ENCODE measurements at places on chromosomes 11 and 22.

GRCh38 chr22:35380013-35380412 is 883 bp upstream of the HMOX1 start:
- DNase-seq = no peak

DNA sequence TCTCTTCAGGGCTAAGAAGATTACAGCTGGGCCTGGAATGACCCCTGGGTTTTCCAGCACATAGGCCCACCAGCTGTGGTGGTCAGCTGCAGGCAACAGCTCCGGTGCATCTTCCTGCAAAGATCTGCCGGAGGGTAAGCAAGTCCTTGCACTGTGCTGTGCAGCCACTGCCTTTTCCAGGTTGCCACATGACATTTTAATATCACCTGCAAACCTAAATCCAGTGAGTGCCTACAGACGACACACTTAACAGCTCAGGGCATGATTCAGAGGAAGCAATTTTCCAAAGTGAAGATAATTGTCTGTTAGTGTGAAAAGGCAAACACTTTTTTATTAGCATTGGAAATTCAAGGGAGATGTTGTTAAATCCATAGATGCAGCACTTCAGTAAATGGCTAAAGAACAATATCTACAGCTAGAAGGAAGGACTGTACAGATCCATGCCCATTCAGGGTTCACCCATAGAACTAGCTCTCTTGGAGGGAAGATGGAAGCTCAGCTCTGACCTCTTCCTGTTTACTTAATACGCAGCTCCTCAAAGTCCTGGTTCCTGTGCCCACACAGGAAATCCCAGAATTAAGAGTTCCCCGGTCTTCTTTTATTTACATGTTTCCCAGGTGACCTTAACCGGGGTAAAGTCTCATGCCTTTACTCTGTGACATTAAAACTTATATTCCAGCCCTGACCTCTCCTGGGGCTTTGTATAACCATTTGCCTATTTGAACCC is 13.3 kb upstream of the NRIP3 start:
- no peak for DNase-seq

DNA sequence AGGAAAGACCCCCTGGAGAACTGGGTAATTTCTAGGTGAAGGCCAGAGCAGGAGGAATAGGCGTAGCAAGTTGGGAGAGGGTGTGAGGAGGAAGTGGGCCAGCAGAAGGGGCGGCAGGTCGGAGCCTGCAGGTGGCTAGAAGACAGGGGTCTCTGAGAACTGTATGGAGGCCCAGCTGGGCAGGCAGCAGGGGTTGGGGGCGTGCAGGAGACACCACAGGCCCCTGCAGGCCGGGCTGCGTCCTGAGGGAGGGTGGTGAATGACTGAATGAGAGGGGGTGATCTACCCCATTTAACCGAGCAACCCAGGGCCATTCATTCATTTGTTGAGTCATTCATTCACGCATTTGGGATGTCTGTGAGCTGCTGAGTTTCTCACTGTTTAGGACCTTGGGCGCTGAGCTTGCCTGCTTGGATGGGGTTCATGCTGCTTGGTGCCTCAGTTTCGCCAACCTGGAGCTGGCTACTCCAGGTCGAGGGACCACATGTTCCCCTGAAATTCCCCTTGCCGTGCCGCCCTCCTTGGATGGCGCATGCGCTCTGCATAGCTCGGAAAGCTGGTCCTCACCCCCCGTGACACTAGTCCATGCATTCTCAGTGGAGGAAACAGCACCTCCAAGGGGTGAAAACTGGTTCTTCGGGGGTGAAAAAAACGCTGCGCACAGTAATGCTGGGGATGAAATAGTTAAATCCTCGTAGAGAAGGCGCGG is 15.6 kb downstream of the MPPED1 start:
- DNase-seq = no peak

- no peak for DNase-seq
These were observed 38.7 kb downstream of the GLYAT start for GRCh38 chr11:58693026-58693425.

- no peak for DNase-seq
These were observed 12.3 kb downstream of the ARFGAP3 start for GRCh38 chr22:42844756-42845155.

DNA sequence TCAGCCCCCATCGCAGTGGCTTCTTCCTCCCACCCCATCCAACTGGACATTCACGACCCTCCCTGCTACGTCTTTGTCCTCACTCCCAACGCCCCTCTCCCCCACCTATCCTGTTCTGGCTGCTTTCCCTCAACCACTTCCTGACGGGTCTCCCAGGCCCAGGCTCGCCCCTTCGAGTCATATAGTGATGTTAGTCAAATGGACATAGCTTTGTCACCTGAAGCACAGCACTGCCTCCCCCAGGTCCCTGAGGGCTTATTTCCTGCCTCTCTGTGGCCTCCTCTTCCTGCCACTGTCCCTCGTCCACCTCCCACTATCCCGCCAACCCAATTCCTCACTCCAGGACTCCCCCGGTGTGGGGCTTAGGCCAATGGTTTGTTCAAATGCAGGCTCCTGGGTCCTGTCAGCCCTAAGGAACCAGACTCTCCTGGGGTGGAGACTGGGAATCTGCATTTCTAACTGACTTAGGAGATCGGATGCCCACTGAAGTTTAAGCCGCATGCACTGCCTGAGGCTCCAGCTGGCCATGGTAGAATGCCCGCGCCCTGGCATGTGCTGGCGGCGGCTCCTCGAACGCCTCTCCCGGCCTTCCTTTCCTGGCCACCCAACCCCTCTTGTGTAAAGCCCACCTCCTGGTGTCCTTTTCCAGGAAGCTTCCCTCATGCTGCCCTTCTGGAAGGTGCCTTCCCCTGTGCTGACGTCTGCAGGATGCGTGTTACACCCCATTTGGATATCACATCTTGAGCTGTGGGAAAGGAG is 18.3 kb downstream of the SUN2 start:
- no peak for DNase-seq

DNA sequence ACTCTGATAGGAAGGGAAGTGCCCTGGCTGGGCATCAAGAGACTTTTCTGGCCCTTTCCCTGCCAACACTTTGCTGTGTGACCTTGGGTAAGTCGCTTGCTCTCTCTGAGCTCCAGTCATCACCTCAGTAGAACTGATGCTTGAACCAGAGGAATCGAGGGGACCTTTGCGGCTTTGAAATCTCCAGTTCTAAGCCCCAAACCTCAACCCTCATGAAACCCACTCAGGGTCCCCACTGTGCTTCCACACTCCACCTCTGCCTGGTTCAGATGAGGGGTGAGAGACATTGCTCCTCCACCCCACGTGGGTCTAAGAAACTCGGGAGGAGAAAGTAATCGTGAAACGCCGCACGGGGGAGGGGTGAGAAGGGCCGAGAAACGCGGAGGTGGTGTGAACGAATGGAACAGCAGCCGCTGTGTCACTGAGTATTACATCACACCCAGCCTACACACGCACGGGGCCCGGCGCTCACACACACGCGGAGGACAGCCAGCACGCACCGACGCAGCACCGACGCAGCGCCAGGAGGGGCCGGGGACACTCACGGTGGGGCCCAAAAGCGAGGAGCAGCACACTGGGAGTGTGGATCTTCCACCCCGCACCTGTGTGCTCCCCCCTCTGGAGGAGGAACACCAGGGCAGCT is 4.3 kb downstream of the RTN4RL2 start:
- DNase-seq = no peak

DNA sequence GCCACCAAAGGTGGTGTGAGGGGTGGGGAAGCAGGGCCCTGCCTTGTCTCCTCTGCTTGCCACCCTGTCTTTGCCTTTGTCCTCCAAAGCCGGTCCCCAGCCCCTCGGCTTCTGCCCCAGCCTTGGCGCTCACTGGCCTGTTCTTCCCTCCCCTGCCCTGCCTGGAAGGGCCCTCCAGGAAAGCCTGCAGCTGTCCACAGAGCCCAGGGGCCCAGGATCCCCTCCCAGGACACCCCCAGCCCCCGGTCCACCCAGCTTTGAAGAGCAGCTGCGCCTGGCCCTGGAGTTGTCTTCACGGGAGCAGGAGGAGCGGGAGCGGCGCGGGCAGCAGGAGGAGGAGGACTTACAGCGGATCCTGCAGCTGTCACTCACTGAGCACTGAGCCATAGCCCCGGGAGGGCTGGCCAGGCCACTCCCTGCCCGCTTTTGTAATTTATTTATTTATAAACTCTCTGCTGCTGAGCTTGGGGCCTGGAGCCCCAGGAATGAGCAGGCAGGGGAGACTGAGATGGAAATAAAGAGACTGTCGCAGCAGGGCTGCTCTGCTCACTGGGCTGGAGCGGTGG is 1.3 kb upstream of the SSH3 start:
- peak; percentile 66 for DNase-seq

GRCh38 chr11:94845622-94846021 is 77.5 kb downstream of the AMOTL1 start:
- no peak for DNase-seq

- DNase-seq = no peak
These were observed 96.5 kb downstream of the SHANK2 start for GRCh38 chr11:71155846-71156245.

GRCh38 chr11:100929377-100929776 is 200.2 kb downstream of the PGR start:
- DNase-seq = no peak

GRCh38 chr22:45670981-45671782 is 452 bp upstream of the ATXN10 start:
- DNase-seq = peak; percentile 78

DNA sequence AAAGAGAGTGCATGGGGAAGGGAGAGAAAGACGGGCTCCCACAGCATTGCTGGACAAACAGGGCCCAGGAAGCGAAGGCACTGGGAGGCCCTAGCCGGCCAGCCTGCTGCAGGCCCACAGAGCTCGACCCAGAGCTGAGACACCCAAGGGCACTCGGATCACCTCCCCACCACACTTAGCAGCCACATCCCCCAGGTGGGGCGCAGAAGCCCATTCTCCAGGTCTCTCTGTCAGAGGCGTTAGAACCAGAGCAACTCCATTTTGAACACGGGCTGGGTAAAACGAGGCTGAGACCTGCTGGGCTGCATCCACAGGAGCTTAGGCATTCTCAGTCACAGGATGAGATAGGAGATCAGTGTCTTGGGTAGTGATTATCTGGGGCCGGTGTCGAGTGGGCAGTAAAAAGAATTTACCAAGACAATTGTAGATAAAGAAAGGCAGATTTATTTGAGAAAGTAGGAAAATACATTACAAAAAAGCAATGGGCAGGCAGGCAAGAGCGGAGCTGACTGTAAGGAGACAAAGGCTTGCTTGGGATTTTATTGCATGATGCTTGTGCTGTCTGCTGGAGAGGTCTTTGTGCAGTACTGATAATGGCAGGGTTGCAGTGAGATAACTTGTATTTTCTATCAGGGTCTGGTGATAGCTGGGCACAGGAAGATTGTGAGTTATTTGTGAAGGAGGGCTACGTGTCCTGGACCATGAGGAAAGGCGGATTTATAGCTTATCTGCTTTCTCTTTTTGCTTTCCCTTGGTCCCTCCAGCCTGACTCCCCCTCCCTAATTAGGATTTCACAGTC is 13.4 kb upstream of the CAPN5 start:
- no peak for DNase-seq

DNA sequence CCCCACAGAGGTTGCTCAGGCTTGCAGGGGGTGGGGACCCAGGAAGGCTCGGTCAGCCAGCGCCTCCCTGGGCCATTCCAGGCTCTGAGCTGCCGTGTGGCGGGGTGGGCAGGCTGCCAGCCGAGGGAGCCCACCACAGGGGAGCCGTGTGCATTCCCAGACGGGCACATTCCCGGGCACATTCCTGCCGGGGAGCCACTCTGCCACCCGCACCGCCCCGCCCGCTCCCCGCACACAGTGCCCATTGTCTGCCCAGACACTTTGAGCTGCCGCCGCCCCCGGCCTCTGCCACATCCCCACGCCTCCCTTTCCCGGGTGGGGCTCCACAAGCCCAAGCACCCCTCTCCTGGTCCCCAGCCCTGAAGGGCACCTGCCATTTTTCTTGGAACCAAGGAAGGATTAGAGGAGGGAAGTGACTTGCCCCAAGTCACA is 27.4 kb downstream of the RPL3 start:
- no peak for DNase-seq

DNA sequence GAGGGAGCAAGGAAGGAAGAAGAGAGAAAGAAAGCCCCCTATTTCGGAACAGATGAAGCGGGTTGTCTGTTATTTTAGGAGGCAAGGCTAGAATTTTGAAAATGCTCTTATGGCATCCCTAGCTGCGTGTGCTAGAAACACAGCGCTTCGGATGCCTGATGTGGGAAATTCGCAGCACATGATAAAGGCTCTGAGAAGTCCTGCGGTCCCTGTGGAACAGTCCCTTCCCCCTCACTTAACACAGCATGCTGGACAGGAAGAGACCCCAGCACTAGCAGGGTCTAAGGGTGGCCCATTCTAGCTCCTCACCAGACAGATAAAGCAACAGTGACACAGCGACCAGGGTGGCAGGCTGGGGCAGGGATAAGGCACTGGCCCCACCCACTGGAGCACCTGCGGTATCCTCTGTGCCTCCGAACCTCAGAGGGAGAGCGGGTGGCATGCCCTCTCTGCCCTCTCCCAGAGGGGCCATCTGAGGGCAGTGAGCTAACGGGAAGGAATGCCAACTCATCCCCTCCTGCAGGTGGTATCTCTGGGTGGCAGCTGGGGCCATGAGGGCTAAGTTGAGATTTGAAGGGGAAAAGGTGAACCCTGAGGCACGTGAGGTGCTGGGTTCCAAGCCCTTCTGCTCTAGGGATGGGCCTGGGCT is 75.7 kb downstream of the SCUBE1 start:
- no peak for DNase-seq

GRCh38 chr11:121648306-121648705 is 195.5 kb upstream of the SORL1-AS1 start:
- no peak for DNase-seq

GRCh38 chr11:27443746-27444507 is 28.7 kb downstream of the LGR4 start:
- no peak for DNase-seq

- no peak for DNase-seq
These were observed 2.9 kb upstream of the CBX7 start for GRCh38 chr22:39155421-39155820.

DNA sequence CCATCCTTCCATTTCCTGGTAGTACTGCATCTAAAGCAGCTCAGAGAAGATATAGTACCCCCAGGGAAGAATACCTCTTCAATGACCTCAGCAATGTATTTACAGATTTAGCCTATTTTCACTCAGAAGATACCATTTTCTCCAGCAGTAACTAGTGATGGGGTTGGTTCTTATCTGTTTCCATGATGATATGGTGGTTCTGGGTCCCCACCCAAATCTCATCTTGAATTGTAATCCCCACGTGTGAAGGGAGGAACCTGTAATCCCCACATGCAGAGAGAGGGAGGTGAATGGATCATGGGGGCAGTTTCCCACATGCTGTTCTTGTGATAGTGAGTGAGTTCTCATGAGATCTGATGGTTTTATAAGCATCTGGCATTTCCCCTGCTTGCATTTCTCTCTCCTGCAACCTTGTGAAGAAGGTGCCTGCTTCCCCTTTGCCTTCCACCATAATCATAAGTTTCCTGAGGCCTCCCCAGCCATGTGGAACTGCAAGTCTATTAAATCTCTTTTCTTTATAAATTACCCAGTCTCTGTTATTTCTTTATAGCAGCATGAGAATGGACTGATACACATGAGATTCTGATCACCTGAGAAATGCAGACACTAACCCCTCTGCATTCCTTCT is 139.2 kb downstream of the CCDC81 start:
- no peak for DNase-seq

DNA sequence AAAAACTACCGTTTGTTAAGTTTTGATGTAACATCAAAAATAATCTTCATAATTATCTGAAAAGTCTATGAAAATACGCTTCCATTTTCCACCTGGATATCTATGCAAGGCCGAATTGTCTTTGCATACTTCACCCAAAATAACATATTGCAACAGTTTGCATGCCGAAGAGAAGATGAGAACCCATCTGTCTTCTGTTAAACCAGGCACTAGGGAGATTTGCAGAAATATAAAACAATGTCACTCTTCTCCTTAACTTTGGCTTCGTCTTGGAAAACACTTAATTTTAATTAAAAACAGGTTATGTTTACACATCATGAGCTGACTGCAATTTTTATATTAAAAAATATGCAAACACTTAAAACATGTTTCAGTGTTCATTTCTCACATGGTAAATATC is 1325.8 kb downstream of the TBC1D22A start:
- DNase-seq = no peak

All from heart left ventricle (tissue), 16 donors.